Upper lobe of left lung (tissue), 6 donors: ENCODE measurements at places on chromosomes 6 and 20.

DNA sequence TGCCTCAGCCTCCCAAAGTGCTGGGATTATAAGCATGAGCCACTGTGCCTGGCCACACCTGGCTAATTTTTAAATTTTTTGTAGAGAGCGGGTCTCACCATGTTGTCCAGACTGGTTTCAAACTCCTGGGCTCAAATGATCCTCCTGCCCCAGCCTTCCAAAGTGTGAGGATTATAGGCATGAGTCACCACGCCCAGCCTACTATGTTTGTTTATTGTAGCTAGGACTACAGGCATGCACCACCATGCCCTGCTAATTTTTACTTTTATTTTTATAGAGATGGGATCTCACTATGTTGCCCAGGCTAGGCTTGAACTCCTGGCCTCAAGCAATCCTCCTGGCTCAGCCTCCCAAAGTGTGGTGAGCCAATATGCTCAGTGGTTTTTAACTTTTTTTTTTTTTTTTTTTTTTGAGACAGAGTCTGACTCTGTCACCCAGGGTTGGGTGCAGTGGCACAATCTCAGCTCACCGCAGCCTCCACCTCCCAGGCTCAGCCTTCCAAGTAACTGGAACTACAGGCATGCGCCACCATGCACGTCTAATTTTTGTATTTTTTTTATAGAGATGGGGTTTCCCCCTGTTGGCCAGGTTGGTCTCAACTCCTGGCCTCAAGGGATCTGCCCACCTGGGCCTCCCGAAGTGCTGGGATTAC is 12.0 kb upstream of the DDX43 start:
- no peak for DNase-seq

GRCh38 chr6:56299916-56300315 is 52.5 kb upstream of the COL21A1 start:
- no peak for DNase-seq

GRCh38 chr6:21753241-21754108 is 159.9 kb downstream of the SOX4 start:
- no peak for DNase-seq

DNA sequence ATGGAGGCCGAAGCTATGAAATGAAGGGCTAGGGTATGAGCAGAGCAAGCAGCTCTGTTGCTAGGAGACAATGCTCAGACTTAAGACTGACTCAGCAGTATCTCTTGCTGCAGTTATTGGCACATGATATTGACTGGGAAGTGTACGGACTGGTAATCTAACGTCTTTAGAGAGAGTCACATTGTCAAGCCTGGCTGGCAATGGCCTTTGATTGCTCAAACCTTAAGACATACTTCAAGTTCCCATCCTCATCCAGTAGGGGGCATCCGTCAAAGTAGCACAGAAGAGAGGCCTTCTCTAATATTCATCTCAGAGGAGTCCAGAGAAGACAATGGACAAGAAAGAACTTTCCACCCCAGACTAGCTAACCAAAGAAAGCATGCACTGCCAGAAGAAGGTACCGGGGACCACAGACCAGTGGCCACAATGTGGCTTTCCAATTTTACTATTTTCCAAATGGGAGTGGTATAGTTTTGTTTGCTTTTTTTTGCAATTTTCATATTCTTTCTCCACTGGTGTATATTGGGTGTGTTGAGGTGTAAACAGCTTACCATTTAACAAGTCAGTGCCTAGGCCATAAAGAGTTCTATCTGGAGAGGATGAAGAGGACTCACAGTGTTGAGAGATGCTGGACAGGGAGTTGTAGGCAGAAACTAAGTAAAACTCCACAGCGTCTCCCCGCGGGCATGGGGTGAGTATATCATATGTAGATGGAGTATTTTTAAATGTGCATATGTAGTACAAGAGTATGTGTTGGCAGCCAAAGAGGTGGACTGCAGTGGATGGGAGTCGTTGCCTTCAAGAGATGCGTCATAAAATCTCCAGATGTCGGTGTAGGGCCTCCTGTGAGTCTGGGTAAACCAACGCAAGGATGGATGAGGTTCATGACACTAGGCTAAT is 36.7 kb downstream of the LRFN2 start:
- DNase-seq, result no peak

DNA sequence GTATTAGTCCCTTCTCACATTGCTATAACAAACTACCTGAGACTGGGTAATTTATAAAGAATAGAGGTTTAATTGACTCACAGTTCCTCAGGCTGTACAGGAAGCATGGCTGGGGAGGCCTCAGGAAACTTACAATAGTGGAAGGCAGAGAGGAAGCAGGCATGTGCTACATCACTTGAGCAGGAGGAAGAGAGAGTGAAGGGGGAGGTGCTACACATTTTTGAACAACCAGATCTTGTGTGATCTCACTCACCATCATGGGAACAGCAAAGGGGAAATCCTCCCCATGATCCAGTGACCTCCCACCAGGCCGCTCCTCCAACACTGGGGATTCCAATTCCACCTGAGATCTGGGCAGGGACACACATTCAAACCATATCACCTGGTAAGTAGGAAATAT is 630.6 kb downstream of the QKI start:
- DNase-seq, result no peak

- DNase-seq, result no peak
Measured at GRCh38 chr6:11315743-11316437, 83.4 kb upstream of the NEDD9 start.

DNA sequence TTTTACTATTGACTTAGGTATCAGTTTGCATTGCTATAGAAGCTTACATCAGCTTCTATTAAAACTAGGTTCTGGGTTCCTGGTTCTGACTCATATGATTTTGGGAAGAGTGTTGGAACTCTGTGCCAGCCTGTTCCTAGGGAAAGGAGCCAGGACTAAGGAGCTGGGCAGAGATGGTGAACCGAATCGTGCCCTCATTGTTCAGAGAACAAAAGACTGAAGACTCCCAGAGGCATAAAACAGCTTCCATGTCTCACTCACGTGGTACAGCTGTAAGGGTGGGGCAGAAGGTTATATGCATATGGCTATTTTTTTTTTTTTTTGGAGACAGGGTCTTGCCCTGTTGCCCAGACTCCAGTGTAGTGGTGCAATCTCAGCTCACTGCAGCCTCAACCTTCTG is 89.1 kb upstream of the THBS2 start:
- DNase-seq, result no peak

DNA sequence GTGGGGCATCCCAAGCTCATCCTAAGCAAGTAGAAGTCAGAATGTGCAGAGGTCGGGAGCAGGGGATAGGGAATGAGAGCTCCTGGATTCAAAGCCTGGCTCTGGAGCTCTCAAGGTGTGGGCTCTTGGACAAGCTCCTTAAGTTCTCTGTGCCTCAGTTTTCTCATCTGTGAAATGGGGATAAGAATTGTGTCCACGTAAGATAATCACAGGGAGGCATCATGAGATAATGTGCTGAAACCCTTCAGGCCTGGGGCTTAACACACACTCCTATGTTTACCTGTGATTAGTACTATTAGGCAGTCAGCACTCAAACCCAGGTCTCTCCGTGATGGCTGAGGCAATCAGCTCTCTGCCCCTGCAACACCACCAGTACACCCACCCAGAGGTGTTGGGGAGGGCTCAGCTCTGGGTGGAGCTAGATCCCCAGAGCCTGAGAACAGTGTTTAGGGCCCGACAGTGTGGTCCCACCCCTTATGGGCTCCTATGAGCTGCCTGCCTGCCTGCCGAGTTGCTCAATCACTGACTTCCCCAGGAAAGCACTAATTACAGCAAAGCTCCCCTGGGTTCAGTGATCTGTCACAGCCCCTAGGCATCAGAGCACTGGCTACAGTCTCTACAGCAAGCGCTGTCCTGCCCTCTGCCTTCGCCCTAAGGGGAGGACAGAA is 6.3 kb upstream of the SIRPA start:
- DNase-seq, result no peak

DNA sequence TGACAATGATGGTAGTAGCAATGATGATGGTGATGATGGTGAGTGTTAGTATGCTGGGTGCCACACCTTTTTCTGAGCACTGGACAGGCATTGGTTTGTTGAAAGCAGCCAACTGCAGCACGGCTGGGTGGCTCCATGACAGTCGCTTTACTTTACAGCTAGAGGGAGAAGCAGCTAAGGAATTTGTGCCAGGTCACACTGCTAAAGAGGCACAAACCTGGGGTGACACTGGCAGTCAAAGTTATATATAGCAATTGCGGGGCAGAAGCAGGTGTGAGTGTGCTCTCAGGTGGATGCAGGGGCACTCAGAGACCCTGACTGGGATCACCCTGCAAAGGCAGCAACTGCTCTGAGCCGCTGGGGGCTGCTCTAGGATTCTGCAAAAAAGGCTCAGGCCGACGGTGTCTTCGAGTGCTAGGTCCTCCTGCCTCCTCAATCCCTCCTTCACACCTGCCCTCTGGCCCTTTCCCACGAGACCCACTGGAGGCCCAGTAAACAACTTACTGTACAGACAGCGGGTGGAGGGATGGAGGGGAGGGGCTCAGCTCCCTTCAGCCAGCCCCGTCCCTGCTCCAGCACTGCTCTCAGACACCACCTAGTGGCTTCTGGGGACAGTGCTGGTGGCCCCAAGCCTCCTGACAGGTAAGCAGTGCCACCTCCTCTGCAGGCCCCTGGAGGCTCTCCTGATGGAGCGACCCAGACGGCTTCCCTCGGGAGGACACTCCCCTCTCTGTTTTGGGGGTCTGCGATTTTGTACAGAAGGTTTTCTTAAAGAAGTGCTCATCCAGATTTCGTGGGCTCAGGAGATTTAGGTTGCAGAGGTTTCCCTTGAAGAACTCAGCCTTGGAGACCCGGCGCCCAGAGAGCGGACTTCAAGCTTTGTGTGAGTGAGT is 4.4 kb upstream of the RPS21 start:
- DNase-seq, result peak; percentile 24
